Panc1 (cell line): ENCODE measurements at places on chromosomes 3 and 15. TPM values are rescaled to one million over a fixed set of nuclear protein-coding genes. Genes with fewer than 3 reads are reported as not detected.

RLBP1 gene
- not detected for total RNA-seq

PLA2G4E gene
- not detected for total RNA-seq

GHSR gene
- not detected for total RNA-seq

FLNB gene
- total RNA-seq: 309 TPM

AQP9 gene
- not detected for total RNA-seq

ERICH6 gene
- total RNA-seq: 0.28 TPM

IL17RE gene
- 1.1 TPM for total RNA-seq

ALPK3 gene
- total RNA-seq: 1.0 TPM

RYR3 gene
- not detected for total RNA-seq

CDHR4 gene
- not detected for total RNA-seq

SPTSSB gene
- total RNA-seq: 3.7 TPM

ILDR1 gene
- total RNA-seq: not detected

PLIN1 gene
- total RNA-seq: 0.44 TPM

FOXB1 gene
- total RNA-seq: 0.64 TPM

SEC22C gene
- 45.9 TPM for total RNA-seq

LEKR1 gene
- not detected for total RNA-seq

KBTBD12 gene
- 0.28 TPM for total RNA-seq

PLA2G4F gene
- not detected for total RNA-seq

MITF gene
- 10.8 TPM for total RNA-seq
